Endothelial cell (in vitro differentiated cells): ENCODE measurements at places on chromosomes 3 and 15.

GRCh38 chr3:43629257-43629656, 7.4 kb upstream of the ANO10 start:
- DNase-seq, result no peak

DNA sequence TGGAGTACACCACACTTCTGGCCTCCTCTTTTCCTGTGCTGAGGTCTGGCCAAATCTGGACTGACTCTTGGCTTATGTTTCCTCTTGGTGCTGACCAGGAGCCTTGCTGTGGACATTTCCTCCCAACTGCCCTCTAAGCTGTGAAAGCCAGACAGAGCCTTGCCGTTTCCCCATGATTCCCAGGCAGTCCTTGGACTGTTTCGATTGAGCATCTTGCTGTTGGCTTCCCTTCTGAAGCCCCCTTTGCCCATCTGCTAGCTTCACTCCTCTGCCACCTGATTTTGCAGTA, 110.5 kb downstream of the EPHB1 start:
- DNase-seq, result no peak

DNA sequence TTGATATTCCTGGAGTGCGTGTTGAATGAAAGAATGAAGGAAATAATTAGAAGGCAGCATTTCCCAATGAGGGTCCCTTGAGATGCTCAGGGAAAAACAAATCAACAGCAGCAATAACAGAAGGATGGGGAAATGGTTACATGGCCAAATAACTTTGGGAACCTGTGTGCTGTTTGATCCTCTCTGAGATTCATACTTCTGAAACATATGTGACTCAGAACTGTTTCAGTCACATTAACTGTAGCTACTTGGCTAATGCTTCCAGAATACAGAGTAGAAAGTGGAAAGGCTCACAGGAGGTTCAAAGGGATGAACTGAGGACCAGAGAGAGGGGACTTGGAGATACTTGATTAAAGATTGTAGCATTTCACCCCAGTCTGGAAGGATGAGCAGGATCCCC, 258.2 kb downstream of the SLCO3A1 start:
- no peak for DNase-seq

GRCh38 chr3:98782824-98783500, 19.8 kb downstream of the ST3GAL6 start:
- DNase-seq, result no peak

- no peak for DNase-seq
These were observed 55.5 kb downstream of the ST6GAL1 start for GRCh38 chr3:186985661-186986364.

- no peak for DNase-seq
These were observed 149.1 kb upstream of the CD96 start for GRCh38 chr3:111392894-111393398.

DNA sequence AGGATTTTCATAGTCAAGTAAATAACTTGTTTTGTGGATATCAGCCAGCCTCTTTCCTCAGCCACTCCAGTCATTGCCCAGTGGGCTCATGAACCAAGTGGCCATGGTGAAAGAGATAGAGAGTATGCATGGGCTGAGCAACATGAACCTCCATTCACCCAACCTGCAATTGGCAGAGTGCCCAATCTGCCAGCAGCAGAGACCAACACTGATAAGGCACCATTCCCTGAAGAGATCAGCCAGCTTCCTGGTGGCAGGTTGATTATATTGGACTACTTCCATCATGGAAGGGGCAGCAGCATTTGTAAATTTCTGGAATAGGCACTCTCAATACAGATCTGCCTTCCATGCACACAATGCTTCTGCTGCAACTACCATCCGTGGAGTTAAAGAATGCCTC, 10.3 kb upstream of the MCF2L2 start:
- DNase-seq, result no peak

DNA sequence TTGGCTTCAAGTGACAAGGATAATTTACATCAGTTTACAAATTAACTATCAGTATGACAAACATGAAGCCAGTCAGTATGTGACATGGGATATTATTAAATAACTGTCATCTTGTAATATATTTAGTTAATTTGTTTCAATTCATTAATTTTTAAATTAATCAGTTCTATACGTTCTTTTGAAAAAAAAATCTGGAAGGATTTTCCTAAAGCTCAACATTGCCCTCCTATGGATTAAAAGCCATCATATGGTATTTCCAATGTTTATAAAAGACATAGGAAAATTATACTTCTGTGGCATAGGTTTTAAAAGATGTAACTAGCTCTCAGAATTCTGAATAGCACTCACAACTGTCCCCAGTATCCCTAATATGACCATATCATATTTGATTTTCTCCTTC, 134.4 kb downstream of the PLOD2 start:
- DNase-seq, result no peak

- no peak for DNase-seq
These were observed 38.2 kb downstream of the PPARG start for GRCh38 chr3:12327021-12327420.

DNA sequence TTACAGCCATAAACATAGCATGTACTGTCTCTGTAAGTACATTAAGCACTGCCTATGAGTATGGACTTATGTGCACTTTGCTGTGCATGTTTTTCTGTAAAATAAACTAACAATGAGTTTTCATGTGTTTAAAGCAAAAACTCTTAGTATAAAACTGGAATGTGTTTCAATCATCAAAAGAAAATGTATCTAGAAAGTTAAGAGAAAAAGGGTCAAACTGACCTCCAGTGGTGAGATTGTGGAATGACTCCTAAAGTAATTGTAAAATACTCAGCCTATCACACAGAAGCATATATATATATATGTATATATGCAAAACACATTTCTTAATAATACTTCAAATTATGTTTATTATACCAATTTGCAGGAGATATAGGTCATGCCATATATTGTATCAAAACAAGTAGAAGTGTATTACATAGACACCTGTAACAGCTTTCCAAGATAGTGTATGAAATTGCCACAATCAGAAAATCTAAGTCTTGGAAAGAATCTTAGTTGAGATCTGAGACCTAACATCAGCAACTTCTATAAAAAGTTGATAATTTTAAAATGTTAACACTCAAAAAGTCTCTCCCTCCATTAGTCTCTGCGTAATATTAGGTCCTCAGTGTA, 199.6 kb downstream of the FMN1 start:
- DNase-seq, result no peak

DNA sequence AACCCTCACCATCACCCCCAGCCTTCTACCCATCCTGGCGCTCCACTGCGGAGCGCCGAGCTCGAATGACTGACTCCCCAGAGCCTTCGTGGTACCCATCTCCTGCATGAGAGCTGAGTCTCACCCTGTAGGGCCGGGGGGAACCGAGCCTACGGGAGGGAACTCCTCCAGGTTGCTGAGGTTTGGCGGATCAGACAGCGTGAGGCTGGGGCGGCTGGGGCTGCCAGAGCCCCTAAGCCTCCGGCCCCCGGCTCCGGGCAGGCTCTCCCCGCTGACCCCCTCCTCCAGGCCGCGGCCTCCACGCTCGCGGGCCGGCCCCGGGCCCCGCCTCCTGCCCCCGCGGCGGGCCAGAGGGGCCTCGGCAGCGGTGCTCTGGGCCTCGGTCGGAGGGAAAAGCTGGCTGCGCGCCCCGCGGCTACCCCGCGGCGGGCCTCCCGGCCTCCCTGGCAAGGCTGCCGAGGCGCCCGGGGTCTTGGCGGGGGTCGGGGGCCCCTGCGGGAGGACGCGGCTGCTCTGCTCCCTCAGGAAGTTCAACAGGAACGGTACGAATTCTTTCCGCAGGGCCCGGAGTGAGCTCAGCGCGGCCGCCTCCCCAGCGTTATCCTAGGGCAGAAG, 643 bp downstream of the CDAN1 start:
- peak; percentile 37 for DNase-seq

DNA sequence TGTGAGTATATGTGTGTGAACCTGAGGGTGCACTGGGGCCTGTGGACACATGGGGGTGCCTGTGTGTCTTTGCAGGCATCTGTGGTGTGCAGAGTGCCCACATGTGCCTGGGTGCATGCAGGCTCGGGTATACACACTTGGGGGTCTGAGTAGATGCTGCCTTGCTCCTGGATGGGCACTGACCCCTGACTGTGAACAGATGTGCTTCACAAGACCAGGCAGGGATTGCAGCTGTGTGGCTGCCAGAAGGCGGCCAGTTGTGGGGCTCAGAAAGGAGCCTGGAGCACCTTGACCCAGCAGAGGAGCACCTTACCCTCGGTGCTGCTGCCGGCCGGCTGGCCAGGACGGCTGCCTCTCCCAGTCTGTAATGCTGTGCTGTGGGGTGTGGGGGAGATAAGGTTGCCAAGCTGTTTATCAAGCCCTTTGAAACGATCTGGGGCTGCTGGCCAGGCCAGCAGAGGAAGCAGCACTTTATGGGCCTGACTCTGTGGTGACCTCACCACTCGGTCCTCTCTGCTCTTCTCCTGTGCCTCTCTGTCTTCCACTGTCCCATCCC, 55.5 kb upstream of the MRPS22 start:
- no peak for DNase-seq

- DNase-seq, result no peak
These were observed 44.1 kb downstream of the TNIK start for GRCh38 chr3:171416061-171416460.
